ENCODE measurements at places on chromosomes 5 and 9.

GRCh38 chr5:9927106-9927505, 297.0 kb upstream of the TAS2R1 start:
- DNase-seq, result no peak

GRCh38 chr5:164296603-164297080, 791.2 kb downstream of the MAT2B start:
- no peak for DNase-seq

GRCh38 chr5:75710637-75711036, 6.6 kb downstream of the POC5 start:
- DNase-seq, result no peak

- no peak for DNase-seq
Observed at GRCh38 chr9:109205526-109205925, 38.5 kb upstream of the FRRS1L start.

DNA sequence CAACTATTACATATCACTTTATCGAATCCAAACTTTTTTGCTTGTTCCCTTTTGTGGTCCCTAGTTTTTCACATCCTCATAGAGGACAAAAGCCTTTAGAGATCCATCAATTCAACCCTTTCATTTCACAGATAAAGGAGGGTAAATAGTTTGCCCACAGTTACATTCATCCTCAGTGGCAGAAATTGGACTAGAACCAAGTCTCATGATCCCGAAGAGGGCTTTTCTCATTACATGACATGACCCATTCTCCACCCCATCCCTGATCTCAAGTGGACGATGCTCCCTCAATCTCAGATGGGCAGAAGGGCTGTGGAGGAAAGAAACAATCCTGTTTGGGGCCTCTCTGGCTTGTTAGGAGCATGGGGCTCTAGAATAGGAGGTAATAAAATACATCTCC, 23.1 kb downstream of the TICAM2 start:
- no peak for DNase-seq

DNA sequence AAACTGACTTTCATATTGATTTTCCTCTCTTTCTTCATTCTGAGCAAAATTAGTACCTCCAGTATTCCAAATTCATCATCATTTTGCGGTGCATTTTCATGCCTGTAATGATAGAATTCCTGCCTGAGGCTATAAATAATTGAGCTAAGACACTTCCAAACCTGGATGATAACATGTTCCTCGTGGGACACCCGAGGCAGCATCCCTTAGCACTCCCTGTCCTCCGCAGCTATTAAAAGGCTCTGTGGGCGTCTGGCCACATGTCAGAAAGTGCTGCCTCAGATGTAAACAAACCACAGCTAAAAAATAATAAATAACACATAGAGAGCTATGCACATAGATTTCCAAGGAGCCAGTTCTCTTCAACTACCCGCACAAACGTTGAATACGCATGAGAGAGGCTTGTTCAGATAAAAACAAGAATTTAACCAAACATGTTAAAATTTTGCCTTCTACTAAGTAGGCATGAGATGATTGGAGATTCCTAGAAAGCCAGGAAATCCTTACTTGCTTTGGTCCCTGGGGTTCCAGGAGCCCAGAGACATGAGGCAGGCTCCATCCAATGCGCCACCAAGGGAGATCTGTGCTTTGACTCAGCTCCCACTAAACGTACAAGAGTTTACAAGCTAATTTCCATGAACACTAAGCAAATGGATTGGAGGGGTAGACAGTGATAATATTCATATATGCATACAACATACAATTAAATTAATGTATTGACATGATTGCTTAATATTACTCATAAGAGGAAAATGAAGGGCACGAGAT, 82.7 kb downstream of the SHC3 start:
- no peak for DNase-seq

DNA sequence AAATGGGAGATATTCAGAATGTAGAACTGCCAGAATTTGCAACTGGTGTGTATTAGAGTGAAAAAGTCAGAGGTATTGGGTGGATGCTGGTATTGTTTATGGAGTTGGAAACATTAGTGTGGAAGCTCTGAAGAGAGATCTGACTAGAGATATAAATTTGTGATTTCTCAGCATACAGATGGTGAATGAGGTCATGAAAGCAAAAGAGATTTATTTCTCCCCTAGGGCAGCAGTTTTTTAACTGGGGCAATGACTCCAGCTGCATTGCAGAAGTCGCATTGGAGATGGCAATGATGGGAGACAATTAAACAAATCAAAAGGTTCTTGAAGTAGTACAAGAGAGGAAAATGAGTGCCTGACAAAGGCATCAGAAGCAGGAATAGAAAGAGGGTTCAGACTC, 64.9 kb downstream of the CETN3 start:
- DNase-seq, result no peak

DNA sequence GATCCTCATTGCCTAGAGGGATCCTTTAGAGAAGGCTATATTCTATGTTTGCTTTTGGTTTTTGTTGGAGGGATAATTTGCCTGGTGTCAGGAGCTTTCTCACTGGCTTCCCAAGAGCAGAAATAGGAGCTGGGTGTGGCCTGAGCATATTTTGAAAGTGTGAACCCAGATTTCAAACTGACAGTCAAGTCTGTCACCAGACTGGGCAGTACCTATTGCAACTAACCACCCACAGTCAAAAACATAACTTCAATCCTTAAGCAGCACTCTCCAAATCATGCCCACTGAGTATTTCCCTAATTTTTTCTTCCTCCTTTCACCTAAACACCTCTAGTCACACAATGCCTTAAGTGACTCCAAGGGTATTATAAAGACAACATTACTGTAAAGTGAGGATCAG, 278.4 kb downstream of the EBF1 start:
- DNase-seq, result no peak

GRCh38 chr9:104786293-104786692, 22.4 kb downstream of the NIPSNAP3B start:
- DNase-seq, result no peak

- DNase-seq, result no peak
Observed at GRCh38 chr9:107593224-107593870, 103.8 kb upstream of the KLF4 start.

- no peak for DNase-seq
Observed at GRCh38 chr5:67272453-67273130, 76.0 kb upstream of the CD180 start.

DNA sequence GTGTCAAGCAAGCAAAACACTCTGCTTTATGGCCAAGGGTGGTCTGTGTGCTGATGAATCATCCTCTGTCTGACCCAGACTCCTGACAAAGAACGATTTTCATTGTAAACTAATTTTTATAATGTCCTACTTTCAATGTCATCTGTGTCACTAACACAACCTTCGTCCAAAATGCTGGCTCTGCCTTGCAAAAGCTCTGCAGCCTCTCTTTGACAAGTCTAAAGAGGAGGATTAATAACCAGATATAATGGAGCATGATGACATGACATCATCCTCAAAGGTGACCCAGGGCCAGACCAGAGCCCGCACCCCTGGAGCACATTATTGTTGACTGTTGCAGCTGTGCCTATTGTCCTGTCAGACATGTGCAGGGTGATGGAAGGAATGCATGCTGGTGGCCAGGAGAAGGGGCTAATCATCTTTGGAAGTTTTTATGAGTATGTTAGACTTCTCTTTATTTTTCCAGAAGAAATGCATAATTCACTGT, 589.4 kb downstream of the NR2F1-AS1 start:
- no peak for DNase-seq

DNA sequence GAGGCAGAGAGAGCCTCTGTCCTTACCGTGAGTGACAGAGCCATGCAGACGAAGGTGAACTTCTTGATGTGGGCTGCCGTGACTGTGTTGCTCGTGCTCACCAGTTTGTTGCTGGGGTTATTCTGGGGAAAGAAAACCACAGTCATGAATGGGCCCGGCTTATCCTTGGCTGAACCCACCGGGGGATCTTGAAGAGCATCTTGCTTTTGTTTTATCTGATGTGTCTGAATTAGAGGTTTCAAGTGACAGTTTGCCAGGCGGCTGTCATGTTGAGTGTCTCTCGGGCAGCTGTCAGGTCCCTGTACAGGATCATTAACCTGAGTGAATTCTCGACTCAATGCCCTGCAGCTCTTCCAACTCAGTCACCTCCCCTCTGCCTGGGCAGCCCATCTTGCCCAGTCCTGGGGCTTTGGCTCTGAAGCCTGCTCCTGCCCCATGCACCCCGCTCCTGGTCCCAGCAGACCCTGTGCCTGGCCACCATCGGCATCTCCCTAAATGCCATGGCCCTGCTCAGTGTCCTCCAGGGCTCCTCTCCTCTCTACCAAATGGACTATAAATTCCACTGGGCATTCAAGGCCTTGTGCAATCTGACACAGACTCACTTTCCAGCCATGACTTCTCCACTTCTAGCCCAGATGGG, 77.4 kb downstream of the OTULIN start:
- no peak for DNase-seq

- DNase-seq, result no peak
Observed at GRCh38 chr9:127407492-127407843, 10.5 kb downstream of the SLC2A8 start.

DNA sequence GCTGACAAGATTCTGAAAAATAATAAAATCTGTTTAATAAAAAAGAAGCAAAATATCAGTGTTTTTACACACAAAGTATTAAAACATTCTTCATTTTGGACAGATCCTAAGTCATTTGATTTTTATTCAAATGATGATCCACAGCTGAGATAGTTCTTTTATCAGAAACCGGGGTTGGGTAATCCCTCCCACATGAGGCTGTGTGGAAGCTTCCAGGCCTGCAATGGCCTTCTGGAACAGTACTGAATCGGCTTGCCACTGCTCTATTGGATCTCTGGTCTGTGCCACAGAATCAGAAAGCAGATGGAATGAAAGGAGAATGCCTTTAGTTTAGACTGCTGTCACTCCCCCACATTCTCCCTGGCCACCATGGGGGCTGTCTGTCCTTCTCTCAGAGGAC, 6.1 kb upstream of the C5orf58 start:
- DNase-seq, result no peak

DNA sequence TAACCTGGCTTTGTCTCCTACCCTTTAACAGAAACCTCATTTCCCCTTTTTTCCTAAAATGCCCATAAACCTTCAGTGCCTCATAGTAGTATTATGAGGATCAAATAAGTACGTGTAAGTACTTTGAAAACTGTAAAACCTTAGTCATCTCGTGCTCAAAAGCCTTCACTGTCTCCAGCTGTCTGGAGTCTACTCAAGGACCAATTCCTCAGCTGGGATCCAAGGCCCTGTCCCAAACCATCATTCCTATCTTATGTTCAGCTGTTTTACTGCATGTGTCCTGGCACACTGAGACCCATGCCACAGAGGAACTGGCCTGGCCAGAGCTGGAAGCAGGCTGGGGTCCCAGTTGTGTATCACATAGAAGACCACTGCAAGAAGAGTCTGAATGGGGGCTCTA, 15.9 kb downstream of the ADAMTSL1 start:
- no peak for DNase-seq

DNA sequence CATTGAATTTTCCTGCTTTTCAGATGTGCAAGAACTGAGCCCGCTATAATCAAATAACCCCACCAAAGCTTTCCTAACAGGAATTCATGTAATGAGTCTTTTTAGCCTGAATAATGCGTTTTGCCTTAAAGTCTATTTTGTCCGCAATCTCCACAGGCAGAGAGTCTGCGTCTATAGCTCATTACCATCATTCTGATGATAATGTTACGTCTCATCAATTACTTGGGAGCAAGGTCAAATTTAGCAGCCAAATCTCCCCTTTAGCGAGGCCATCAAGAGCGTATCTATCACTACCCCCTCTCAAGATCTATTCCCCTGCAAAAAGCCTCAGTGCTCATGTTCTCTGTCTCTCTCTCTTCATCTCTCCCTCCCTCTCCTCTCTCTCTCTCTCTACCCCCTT, 416.1 kb downstream of the ZSWIM6 start:
- DNase-seq, result no peak

DNA sequence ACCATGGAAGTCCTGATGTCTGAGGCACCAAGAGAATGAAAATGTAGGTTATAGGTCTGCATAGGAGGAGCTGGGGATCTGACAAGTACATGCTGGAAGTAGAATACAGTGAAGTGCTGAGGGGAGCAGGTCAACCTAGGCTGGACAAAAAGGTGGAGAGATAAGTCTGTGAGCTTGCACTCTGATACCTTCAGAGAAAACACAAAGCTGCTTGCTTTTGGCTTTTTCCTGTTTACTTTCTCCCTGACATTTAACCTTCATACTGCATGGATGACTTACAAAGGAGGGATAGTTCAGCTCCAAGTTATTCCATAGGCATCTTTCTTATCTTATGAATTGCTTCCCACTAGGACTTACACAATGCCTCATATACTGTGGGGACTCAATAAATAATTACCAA, 256.7 kb upstream of the NREP start:
- no peak for DNase-seq

DNA sequence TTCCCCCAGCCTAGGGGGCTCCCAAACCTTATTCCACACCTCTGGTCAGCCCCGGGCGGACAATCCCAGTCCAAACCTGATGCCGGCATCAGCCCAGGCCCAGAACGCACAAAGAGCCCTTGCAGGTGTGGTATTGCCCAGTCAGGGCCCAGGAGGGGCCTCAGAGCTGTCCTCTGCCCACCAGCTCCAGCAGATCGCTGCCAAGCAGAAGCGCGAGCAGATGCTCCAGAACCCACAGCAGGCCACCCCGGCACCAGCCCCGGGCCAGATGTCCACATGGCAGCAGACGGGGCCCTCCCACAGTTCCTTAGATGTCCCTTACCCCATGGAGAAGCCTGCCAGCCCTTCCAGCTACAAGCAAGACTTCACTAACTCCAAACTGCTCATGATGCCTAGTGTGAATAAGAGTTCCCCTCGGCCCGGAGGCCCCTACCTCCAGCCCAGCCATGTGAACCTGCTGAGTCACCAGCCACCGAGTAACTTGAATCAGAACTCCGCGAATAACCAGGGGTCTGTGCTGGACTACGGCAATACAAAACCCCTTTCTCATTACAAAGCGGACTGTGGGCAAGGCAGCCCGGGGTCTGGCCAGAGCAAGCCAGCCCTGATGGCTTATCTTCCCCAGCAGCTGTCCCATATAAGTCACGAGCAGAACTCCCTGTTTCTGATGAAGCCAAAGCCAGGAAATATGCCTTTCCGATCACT, 27.6 kb upstream of the LTC4S start:
- no peak for DNase-seq

- no peak for DNase-seq
Observed at GRCh38 chr5:131270809-131271208, 7.0 kb downstream of the CDC42SE2 start.

- no peak for DNase-seq
Observed at GRCh38 chr5:36696059-36696673, 89.8 kb downstream of the SLC1A3 start.

DNA sequence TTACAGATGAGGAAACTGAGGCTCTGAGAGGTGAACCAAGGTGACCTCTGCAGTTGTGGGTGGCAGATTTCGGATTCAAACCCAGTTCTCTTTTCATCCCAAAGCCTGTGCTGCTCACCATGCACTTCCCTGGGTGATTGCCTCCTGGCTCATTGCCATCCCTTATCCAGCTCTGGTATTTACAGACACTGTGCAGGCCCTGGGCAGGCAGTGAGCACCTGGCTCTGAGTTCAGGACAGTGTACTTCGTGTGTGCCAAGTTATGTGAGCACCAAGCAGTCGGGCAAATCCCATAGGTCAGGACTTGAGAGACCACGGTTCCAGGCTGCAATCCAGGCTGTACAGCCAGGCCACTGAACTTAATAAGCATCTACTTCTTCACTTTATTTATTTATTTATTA, 1.4 kb downstream of the LRSAM1 start:
- DNase-seq, result no peak
